T-helper 1 cell (primary cell): ENCODE measurements at places on chromosomes 6 and 20.
A peak's percentile ranks its signal among the peaks of the same experiment; 100 is the strongest.

GRCh38 chr20:5833309-5833941 lies 83.2 kb downstream of the SHLD1 start:
- DNase-seq = no peak

DNA sequence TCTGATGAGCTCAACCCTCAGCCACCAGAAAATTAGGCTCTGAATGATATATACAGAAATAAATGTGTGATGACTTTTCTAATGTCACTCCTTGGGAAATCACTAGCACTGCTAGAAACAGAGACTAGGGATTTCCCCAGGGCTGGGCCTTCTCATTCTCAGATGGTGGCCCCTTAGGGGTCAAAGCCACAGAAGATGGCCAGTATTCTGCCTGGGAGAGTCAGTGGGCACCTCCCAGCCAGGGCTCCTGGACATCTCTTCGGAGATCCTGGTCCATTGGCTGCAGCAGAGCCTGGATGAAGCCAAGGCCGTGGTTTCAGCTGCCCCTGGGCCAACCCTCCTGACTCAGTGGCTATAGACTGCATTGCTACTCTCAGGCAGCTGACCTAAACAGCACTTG lies 276.9 kb upstream of the SUPT3H start:
- no peak for DNase-seq

DNA sequence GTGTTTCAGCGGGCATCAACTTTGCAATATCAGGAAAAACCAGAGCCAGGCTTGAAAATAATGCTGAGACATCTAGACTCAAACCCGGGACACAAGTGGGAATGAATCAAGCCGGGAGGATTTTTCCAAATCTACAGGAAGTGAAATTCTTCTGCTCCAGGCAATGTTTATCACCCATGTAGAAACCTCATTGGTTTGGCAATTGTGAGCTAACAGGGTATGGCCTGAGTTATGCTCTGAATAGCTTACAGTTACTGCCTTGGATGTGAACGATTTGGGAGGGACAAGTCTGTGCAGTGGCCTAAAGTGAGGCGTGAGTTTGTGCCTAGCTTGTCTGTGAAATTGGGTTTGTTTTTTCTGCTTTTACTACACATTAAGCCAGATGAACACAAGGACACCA lies 87.4 kb downstream of the PCSK2 start:
- no peak for DNase-seq

DNA sequence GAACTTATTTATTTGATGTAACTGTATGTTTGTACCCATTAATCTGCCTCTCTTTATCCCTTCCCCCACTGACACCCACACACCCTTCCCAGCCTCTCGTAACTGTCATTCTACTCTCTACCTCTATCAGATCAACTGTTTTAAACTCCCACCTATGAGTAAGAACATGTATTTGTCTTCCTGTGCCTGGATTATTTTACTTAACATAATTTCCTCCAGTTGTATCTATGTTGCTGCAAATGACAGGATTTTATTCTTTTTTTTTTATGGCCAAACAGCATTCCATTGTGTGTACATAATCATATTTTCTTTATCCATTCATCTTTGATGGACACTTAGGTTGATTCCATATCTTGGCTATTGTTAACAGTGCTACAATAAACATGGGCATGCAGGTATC lies 49.3 kb downstream of the PHACTR2 start:
- DNase-seq = no peak

- DNase-seq = peak; percentile 75
Measured at GRCh38 chr6:134247231-134247833, 70.6 kb downstream of the SGK1 start.

DNA sequence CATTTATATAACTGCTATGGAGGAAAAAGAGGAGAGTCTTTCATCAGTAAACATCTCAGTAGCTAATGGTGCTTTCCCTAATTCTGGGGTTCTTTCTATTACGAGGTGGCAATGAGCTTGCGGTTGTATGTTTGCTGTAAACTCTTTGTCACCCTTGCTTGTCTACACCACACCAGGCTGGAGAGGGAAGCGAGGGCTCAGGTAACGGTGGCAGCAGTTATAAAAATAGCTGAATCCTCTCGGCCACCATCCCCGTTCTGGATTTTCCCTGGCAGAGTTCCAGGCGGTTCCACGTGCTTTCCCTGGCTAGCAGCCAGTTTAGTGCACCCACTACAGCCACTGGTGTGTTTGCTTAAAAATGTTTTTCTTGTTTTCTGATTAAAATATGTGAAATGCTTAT lies 39.0 kb downstream of the MAS1 start:
- DNase-seq = peak; percentile 46
